Stimulated activated CD8-positive, alpha-beta memory T cell treated with anti-CD3 and anti-CD28 coated beads, Interleukin-7, amount 100 ng/mL, for 24 hours (primary cell): ENCODE measurements at places on chromosomes 11 and 22.

DNA sequence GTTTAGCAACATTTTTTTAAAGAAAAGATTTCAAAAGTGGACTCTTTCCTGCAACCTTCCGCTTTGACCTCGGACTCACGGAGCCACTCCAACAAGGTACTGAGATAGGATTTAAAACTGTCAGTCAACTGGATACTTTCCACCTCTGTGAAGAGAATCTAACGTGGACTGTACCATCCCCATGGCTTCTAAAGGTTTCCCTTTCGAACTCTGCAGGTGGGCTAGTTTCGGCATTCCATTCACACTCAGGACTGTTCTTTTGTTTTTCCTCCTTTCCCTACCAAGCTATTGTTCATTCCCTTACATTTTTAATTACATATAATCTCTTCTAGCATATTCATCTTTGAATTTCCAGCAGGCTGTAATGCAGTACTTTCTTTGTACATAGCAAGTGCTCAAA is 88.5 kb upstream of the AKIP1 start:
- DNase-seq: no peak

GRCh38 chr11:45396394-45396793 is 110.3 kb upstream of the SYT13 start:
- DNase-seq: no peak

- DNase-seq: no peak
Measured at GRCh38 chr11:64644647-64645275, 53.7 kb downstream of the SLC22A12 start.

DNA sequence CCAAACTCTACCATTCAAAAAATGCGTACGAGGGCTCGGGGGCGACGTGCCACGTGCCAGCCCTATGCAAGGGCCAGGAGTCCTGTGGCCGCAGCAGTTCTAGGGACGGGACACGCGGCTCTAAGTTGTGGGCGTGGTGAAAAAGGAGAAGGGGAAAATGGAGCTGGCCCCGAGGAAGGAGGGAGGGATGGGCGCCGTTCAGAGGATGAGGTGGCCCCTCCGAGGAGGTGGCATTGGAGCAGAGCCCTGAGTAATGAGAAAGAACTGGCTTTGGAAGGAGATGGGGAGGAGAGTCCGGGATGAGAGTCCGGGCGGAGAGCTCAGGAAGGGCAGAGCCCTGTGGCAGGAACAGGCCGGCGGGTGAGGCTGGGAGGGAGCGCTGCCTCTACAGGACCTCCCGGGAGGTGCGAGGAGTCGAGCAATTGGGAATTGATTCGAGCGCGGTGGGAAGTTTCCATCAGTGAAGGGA is 21.0 kb downstream of the OTUB1 start:
- no peak for DNase-seq

DNA sequence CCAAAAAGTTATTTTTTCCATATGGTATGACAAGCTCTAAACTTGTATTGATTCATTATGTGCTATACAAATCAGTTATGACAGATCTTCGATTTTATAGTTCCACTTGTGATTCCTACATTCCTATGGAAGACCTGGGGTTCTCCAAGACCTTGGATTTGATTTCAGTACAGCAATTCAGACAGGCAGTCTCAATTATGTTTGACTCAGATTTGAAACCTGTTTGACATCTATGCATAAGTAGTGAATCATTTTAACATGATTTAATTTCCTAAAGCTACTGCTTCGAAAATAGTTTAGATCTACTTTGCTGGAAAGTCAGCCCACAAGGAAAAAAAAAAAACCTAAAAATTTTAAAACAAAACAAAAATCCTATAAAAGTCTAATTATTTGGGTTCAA is 820.4 kb downstream of the LUZP2 start:
- no peak for DNase-seq

- no peak for DNase-seq
Measured at GRCh38 chr22:23882370-23882769, 11.8 kb upstream of the MIF start.

GRCh38 chr11:57324886-57325734 is at the start of gene TNKS1BP1:
TSS of gene TNKS1BP1 (minus strand) at chr11:57324952. CDS start at chr11:57321885, 3,067 bp downstream.
- DNase-seq: peak; percentile 80

GRCh38 chr11:9893474-9893873 is 229.6 kb downstream of the SWAP70 start:
- DNase-seq: no peak

DNA sequence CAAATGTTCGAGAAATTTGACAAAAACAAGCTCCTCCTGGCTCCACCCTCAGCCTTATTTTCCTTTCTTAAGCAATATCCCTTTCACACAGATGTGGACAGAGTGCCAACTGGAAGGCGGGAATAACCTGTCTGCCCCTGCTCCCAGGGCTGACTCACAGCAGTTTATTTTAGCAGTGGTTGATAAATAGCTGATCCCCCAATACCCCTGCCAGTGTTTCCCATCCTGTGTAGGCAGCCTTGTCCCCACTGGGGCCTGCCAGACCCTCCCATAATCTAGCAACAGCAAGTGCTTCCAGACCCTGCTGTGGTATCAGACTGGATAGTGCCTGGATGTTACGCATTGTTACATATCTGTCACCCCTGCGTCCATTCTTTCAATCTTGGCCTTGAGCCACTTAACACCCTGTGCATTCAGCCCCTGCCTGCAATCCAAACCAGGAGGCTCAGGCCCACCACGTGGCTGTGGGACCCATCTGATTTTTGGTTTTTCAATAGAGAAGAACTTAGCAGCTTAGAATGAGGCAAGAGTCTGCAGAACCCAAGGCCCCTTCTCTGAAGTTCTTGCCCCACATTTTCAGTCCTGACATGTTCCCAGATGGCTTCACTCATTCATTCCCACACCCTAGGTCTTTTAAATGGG is 53.7 kb downstream of the PARVA start:
- DNase-seq: no peak

DNA sequence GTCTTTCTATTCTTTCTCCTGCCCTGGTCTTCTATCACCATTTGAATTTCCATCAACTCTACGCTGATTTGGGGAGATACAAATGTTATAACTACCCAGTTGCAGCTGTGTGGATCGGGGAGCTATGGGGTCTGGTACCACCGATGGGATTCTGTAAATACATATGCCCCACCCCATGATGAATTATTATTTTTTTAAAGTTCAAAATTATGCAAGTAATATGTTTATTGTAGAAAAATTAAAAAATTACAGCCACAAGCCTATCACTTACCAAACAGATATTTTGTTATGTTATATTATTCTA is 52.4 kb upstream of the CLMP start:
- no peak for DNase-seq

DNA sequence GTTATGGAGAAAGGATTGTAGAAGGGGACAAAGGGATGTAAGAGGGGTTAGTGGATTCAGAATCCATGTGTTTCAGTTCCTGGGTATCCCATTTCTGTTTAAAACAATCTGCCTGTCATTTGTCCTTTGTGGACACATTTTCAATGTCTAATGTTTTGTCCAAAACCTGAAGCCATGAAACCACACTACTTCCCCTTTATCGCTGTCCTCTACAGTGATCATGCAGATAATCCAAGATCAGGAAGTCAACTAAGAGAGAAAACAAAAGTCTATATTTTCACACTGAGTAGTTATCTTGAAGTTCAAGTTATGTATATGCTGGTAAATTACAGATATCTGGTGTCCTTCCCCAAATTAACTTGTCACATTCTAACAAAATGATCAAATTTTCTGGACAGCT is 457.0 kb downstream of the NTM start:
- DNase-seq: no peak

DNA sequence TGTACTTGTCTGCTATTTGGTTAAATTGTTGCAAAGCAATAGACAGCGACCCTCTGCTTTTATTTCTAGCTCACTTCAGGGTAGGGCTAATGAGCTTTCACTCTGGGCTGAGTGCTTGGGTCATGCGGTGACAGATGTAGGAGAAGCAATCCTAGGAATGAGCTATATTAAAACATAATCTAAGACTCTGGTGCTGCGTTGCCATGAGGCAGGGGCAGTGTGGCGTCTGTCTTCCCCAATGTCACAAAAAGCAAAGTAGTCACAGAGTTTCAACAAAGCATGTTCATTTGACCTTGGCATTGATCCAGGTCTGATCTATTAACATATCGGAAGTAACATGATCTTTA is 55.5 kb upstream of the GRAMD1B start:
- no peak for DNase-seq

GRCh38 chr22:30238661-30239487 is 7.7 kb downstream of the LIF start:
- no peak for DNase-seq

- DNase-seq: no peak
Measured at GRCh38 chr11:9859554-9860305, 195.9 kb downstream of the SWAP70 start.

GRCh38 chr11:62546244-62546928 is at the start of gene AHNAK:
TSS of gene AHNAK (minus strand) at chr11:62546806. CDS start at chr11:62536098, 10,708 bp downstream.
- DNase-seq: no peak

DNA sequence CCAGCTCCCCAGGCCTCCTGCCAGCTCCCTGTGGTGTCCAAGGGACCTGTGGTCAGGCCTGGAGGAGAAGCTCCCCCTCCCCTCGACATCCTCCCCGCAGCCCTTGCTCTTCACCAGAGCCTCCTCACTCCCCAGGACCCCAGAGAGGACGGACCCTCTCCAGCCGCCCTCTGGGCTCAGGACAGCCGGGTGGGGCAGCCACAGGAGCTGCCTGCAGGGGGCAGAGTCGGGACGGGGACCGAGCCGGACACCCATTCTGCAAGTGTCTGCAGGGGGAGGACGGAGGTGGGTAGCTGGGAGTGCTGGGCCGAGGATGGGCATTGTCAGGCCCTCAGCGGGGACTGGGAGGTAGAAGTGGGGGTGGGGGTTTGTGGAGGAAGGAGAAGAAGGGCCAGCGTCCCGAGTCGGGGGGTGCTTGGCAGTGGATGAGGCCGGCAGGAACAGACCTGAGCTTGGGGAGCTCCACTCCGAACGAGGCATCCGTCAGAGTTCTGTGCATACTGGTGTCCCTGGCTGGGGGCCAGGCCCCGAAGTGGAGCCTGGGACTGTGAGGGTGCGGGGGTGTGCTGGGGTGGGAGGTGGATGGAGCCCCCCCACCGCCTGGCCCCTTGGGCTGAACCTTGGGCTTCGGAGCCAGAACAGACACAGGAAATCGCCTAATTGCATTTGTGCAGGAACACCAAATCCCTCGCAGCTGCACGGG is 15.2 kb downstream of the PRR33 start:
- DNase-seq: no peak

- no peak for DNase-seq
Measured at GRCh38 chr11:132590554-132590953, 941.7 kb downstream of the OPCML start.

GRCh38 chr11:22256876-22257275 is 64.0 kb downstream of the ANO5 start:
- DNase-seq: no peak

GRCh38 chr11:132022285-132022684 is 651.9 kb downstream of the NTM start:
- no peak for DNase-seq

DNA sequence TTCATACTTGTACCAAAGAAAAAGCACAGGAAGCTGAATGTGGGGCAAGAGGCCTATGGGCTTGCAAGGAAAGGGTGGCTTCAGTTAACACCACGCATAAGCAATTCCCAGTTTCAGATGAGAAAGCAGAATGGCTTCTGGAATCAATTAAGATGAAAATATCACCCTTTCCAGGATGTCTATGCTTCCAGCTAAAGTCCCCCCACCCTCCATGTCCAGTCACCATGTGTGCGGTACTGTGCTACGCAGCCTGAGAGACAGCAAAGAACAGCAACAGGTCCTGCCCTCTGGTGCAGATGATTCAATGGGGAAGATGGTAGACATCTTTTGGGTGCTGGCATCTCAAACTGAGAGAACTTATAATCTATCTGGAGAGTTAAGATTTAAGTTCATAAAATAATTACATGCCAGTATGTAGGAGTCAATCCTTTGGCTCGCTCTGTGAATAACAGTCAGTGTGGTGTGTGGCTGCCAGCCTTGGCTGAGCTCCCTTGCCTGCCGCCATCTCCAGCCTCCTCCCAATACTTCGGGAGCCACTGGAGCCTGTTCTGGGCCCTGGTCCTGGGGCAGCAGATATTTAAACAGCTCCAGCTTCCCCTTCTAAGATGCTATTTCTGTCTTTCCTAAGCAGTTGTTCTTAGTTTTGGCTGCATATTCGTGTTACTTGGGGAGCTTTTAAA is 44.5 kb downstream of the ME3 start:
- no peak for DNase-seq

GRCh38 chr11:6497069-6497839 is at the start of gene DNHD1:
TSS of gene DNHD1 (plus strand) at chr11:6497280. CDS start at chr11:6498216, 936 bp downstream.
- no peak for DNase-seq

GRCh38 chr11:71459076-71459766 is 6.2 kb downstream of the NADSYN1 start:
- no peak for DNase-seq

GRCh38 chr11:112837162-112837826 is 123.9 kb upstream of the NCAM1 start:
- no peak for DNase-seq

DNA sequence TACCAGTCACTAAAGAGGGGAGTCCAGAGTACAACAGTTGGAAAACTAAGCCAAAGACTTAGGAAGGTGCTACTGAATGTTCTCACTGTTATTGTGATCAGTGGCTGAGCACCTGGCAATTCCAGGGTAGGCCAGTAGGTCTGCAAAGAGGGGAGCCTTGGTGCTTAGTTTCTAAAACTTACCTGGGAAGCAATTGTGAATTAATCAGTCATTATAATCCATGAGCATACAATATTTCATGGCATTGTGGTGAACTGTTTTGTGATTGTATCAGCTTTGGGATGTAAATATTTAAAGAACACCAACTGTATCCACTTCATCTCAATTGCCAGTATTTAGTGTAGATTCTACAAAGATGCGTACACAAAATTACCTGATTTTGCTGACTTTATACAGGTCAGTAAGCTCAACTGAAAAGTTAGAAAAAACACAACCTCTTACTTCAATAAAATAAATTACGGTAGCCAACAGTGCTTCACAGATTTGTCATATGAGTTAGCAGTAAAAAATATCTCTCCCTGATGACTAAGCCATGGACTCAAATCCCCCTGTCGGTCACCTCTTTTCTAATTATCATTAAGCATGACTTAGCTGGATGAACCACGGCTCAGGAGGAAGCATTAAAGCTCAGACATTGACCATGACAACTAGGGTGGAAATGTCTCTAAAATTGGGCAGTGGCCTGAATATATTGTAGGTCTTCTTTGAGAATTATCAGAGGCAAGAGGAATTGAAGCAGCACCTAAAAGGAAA is 30.8 kb upstream of the SORL1 start:
- DNase-seq: no peak

DNA sequence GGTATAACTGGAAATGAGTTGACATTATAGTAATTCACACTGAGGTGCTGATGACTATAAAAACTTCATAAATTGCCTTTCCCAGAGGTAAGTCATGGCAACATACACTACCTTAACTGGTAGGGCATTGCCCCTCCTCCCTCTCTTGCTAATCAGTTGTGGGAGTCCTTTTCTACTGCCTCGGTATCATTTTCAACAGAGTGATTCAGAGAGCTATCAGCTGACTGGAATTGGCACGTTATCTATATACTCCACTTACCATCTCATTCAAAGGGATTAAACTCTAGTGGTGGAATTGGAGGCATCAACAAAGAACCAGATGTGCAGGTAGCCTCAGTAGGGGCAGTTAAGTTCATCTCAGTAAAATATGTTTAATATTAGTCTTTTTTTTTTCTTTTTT is 8.0 kb upstream of the NUP160 start:
- no peak for DNase-seq

DNA sequence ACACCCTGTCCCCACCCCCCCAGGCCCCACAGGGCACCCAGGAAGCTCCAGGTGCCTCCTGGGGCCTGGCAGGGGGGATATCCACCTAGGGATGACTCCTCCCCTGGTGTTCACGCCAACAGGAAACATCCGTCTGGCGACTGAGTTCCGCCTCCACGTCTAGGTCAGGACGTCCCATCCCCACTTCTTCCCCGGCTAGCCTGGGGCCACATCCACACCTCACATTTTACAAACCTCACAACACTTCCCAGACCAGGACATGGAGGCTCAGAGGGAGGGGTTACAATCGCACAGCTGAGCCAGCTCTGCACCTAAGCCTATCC is 21.0 kb downstream of the MAFF start:
- no peak for DNase-seq
